ENCODE measurements at places on chromosomes 4 and X.

GRCh38 chrX:12174358-12174757, 36.1 kb downstream of the FRMPD4 start:
- DNase-seq = no peak

GRCh38 chrX:153635788-153636668, 11.0 kb upstream of the DUSP9 start:
- no peak for DNase-seq

DNA sequence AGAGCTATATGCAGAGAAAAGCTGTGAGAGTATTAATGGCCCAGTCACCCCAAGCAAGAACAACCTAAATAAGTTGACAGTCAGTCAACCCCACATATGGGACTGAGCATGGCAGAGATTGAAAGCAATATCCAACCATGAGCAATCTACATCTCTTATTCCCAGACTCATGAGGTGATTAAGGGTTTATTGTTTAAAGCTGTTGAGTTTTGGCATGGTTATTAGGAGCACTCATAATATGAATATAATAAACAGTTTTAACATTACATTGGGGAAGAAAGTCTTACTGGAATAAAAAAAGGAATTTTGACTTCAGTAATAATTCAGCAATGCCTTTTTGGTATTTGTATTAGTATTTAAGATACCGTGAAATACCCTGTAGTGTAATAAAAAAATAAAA, 1627.4 kb downstream of the STIM2 start:
- no peak for DNase-seq

DNA sequence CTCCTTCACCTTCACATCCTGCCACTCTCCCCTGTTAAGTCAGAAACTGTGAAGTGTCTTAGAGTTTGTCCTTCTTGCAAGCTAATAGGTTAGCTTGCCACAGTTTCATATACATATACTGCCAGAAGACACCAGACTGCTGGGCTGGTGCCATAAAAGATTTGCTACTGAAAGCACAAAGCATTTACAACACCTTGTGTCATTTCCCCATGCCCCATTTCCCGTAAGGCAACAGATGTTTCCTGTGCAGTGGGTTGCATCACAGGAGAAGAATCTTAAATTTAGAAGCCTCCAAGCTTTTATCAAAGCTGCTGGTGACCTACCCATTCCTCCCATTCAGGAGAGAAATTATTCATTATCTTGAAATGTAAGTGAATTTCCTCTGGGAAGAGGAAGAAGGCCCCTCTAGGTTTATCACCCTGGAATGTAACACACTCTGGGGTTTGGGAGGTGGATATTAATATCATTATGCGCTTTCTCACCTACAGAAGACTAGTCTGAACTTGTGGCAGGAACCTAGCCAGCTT, 34.5 kb upstream of the RAB33B start:
- no peak for DNase-seq

DNA sequence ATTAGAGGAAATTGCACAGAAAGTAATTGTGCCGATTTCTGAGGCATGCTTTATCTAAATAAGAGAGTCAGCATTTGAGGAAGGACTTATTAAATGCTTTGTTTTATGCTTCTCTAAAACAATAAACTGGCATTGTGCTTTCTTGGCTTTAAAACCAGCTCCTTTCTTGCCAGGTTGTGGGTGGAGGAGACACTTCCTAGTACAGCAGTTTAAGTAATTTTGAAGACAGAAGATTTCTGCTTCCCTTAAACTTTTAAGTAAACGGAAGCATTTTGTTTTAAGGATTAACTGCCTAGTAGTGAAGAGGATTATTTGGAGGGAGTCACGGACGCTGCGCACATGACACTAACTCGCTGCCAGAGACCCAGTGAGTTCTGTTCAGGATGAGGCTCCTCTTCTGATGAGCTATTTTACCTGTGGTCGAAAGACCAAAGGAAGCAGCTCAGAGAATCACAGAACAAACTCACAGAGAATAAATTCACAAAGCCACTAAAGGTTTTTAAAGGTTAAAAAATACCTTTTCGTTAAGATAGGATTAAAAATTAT, 169.5 kb downstream of the TLL1 start:
- no peak for DNase-seq

GRCh38 chr4:151530230-151530629, 121.3 kb downstream of the FHIP1A start:
- no peak for DNase-seq
